Fibroblast of the conjunctiva (primary cell): ENCODE measurements at places on chromosomes 2 and 18.

GRCh38 chr2:215439980-215440512 is 4.2 kb upstream of the FN1 start:
- no peak for DNase-seq

GRCh38 chr2:197606180-197606579 is 69.2 kb downstream of the RFTN2 start:
- DNase-seq, result no peak

DNA sequence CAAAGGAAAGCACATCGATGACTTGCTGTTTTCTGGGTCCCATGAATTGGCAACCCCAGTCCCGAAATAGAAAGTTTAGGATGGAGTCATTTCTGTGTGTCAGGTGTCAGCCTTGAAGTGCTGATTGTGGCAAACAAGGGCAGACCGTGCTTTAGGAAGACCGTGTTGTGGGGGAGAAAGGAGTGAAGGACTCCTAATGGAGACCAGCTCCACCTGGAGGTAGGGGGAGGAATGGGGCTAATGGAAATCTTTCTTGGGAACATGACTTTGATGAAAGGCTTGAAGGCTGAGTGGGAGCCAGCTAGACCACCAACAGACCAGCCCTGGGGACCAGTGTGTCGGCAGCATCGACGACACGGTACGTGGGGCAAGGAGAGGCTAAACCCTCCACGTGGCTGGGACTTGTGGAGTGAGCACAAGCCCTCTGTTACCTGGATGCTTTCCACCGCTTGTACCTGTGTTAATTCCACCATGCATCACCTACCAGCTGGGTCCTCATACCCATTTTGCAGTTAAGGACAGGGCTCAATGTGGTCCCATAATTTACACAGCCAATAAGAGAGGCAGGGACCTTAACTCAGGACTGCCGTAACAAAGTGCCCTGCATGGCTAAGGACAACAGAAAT is 104.2 kb downstream of the SH3BP4 start:
- peak; percentile 14 for DNase-seq

DNA sequence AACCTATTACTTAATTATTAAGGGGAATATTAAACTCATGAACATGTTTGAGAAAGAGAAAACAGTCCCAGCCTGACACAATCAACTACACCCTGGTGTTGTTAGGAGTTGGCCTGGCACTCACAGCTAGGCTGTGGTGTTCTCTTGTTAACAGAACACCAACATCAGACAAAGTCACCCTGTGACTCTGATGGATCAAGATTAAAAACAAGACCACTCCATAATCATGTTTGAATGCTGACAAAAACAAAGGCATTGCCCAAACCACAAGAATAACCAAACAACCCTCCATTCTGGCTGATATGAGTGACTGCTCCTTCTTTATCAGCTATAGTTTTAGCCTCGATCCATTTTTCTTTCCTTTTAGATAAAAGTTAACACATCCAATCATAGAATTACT is 3.0 kb downstream of the BOLL start:
- no peak for DNase-seq

DNA sequence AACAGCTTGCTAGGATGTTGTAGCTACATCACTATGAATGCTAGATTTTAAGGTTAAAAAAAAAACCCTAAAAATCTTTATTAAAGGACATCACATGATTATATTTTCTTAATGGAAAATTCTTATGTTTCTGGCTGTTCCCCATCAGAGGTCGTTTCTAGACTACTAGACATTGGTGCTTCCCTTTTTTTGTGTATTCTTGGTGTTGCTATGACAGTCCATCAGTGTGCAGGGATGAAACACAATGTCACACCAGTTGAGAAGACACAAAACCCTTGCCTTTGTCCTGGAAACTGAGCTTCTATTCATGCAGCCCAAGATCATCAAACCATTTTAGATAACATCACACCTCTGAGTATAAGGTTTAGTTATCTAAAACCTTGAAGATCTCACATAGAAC is 19.9 kb upstream of the TMEM131 start:
- no peak for DNase-seq

- no peak for DNase-seq
Measured at GRCh38 chr2:21025690-21026478, 18.0 kb downstream of the APOB start.

- DNase-seq, result no peak
Measured at GRCh38 chr2:101983486-101983885, 8.3 kb upstream of the IL1R2 start.

GRCh38 chr18:63303547-63303946 is 16.0 kb downstream of the BCL2 start:
- no peak for DNase-seq

DNA sequence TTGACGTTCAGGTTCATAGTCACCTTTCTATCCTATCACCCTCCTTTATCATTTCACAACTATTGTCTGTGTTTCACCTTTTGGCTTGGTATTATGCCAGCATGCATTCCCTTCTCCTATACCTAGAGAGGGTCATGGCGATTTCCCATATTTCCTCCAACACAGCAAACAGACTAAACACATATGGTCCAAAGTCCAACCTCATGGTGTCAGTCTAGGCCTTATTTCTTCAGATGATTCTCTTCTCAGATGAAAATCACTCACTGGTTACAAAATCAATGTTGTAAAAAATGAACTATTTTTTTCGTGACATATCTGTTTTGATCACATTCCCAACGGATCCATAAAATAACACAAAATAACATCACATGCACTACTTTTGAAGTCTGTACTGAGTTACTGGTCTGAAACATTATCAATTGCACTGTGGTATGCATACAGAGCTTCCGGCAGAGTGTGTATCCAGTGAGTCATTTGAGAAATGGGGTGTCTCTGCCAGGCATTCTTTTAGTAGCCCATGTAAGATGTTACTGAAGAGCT is 204.8 kb upstream of the GALNT5 start:
- DNase-seq, result peak; percentile 47

DNA sequence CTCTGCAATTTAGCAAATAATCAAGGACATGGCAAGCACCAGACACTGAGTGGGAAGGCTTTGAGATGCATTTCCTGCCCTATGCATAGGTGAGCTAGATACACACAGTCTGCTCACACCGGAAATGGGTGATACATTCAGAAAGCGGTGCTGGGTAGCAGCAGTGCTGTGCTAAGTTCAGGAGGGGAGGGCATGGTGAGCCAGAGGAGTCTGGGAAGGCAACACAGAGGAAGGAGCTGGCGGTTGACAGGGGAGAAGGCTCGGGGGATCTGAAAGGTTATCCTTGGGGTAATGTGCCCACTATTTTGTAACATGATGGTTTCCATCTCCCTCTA is 57.4 kb upstream of the EPAS1 start:
- DNase-seq, result no peak

DNA sequence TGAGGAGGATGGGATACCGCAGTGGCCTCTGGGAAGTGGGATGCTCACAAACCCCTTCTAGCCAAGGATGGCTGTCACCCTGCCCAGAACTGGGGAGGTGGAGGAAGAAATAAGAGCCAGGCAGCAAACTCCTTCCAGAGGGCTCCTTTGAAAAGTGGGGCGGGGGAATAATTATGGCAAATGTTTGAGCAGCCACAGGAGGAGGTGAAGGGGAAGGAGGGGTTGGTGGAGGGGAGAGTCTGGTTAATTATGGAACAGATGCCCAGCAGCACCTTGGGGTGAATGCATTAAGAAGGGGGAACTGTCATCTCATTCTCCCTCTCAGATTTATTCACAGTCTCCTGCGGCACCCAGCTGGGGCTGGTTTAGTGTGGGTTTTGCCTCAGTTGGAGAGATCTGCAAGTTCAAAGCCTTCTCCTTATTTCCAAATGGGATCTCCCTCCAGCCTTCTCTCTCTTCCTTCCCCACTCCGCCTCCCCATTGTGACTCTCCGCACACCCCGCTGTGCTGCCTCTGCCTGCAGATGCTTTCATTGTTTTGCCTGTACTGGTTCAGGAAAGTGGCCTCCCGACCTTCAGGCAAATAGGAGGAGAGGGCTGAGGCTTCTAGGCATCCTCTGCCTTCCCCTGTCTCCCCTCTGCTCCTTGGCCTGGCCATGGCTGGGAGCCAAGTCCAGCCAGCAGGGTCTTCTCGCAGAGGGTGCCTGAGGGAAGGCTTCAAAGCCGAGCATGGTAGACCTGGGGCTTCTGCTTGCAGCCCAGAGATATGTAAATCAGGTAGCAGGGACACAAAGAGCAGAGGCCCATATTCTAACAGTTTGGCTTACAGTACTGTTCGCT is 457.2 kb upstream of the MEX3C start:
- no peak for DNase-seq

- DNase-seq, result no peak
Measured at GRCh38 chr2:9103663-9104277, 100.3 kb upstream of the MBOAT2 start.

GRCh38 chr2:237407700-237408099 is 6.3 kb downstream of the COL6A3 start:
- no peak for DNase-seq

DNA sequence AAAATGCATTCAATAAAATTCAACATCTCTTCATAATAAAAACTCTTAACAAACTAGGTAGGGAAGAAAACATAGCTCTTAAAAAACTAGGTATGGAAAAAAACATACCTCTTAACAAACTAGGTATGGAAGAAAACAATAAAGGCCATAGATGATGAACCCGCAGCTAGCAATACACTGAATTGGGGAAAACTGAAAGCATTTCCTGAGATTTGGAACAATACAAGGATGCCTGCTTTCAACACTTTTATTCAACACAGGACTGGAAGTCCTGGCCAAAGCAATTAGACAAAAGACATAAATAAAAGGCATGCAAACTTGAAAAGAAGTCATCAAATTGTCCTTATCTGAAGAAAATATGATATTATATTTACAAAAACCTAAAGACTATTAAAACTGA is 67.8 kb downstream of the NCKAP1 start:
- no peak for DNase-seq

- DNase-seq, result peak; percentile 68
Measured at GRCh38 chr2:71379086-71379485, 47.5 kb downstream of the ZNF638 start.

DNA sequence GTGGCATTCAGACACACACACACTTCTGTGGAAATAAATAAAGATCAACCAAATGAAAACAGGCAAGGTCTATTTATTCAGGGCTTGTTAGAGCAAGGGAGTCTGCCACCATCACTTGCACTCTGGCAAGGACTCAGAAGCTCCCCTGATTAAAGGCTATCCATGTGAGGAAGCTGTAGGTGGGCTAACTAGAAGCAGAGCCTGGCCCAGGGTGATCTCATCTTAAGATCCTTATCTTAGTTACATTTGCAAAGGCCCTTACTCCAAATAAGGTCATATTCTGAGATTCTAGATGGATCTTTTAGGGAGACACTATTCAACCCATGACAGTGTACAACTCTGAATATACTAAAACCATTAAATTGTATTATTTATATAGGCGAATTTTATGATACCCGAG is 190.0 kb upstream of the SRD5A2 start:
- no peak for DNase-seq

- no peak for DNase-seq
Measured at GRCh38 chr2:8303322-8303832, 378.5 kb upstream of the ID2 start.

- no peak for DNase-seq
Measured at GRCh38 chr2:215359576-215359922, 47.7 kb downstream of the ATIC start.

DNA sequence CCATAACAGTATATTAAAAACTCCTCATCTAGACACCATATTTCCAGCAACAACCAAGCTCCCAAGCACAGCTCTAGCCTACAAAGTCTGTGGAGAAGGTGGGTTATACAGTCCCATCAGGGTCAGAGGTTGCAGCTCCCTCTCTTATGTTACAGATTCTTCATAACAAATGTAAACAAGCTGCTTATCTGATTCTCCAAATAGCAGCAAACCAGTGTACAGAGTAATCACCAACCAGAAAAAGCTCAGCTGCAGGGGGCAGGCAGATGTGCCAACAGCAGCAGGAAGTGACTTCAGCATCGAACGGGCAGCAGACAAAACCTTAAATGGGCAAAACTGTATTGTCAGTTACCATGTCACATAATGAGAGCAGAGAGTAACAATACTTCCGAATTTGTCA is 52.9 kb upstream of the NABP1 start:
- no peak for DNase-seq

DNA sequence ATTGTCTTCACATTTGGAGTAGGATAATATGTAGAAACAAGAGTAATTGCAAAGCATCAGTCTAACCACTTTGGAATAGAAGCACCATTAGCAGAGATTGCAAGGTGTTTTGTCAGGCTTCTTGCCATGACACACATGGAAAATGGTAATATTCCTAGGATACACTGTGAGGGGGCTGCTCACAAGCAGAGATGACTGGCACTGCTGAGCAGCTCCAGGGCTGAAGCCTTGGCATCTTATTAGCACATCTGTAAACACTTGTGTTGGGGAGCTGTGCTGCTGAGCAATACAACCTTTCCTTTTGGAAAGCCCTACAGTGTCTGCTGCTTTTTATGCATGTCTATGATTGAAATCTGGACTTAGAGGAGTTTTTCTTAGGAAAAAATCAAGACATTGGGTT is 602.2 kb downstream of the XIRP2 start:
- no peak for DNase-seq

DNA sequence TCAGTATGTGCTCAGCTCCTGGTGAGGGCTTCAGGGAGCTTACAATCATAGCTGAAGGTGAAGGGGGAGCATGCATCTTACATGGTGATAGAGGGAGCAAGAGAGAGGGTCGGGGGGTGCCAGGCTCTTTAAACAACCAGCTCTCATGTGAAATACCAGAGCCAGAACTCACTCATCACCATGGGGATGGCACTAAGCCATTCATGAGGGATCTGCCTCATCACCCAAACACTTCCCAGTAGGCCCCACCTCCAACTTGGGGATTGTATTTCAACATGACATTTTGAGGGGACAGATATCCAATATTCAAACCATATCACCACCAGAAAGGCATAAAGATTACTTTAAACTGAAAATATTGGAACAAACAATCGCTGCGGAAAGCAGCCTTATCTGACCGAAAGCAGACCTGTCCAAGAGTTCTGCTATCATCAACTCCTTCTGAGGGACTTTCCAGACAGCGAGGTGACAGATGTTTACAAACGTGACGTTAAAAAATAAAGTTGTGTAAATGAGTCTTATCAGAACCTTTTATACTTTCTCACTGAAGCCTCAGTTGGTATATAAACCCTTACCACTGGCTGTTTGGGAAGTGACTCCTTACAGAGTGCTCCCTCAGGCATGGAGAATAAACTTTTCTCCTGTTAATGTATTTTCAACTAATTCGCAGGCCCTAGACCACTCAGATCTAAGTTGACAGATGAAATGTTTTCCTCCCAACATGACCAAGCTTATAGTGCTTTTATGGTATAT is 35.5 kb upstream of the PTH2R start:
- DNase-seq, result no peak

DNA sequence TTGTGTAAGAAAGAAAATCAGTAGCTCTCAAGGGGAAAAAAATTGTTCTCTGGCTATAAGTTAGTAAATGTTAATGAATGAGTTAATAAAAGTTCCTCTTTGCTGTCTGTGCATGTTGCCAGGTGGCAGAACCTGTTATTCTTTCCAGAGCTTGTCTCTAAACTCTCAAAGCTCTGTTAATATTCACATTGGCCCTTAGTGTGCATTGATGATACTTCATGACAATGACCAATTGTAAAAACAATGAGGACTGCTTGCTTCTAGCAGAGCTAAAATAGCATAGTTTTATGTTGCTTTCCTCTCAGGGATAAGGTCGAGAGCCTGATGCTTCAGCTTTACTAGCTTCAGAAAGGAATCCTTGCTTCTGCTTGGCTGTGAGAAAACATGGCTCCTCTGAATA is 91.5 kb downstream of the RAD51AP2 start:
- no peak for DNase-seq

- DNase-seq, result no peak
Measured at GRCh38 chr18:10413722-10414121, 40.7 kb upstream of the APCDD1 start.
